ENCODE measurements at places on chromosomes 5 and 9.
A peak's percentile ranks its signal among the peaks of the same experiment; 100 is the strongest.

DNA sequence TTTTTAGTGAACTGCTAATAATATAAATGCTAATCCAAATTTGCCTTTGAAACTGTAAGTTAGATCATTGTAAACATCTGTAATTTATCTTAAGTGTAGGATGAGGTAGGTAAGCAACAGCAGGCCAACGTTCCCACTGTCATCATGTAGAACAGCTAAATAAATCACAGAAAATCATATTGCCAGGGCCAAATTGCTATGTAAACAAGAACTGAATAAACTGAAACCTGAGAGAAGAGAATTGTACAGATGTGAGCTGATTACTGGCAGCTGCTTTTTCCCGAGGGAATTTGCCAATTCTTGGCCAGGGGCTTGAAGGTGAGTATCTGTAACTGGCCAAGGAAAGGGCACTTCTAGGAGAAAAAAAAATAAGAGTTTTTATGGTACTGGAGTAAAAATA lies 97.6 kb downstream of the CDH10 start:
- DNase-seq: no peak

DNA sequence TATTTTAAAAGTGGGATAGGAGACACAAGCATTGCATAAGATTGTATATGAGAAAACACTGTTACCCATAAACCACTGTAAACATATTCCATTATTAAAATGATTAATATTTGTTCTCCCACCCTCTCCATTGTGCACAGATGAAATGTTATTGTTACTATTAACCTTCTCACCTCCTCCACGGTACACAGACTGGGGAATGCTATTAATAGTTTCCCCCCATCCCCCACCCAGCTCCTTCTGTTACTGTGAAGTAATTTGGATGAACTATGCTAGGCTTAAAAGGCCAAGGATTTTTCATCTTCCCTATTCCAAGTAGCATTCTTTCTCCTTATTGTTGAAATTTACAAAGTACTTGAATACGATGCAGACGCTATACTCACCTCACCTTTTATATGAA lies 91.4 kb downstream of the JAKMIP2 start:
- no peak for DNase-seq

- DNase-seq: no peak
These were observed 3.4 kb downstream of the KIAA1958 start for GRCh38 chr9:112489876-112490666.

DNA sequence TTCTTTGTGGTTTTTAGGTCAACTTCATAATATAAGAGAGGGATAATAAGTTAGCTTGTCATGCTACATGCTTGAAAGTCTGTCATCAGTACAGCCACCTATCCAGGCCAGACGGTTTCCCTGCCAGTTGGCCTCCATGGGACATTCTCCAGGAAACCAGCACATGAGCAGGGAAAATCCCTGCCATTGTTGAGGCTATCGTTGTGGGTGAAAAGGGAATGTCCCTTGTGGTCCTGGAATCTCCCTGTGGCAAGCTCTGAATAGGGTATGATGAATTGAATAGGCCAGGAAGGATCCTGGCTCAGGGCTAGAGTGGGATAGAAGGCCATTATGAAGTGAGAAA lies 12.3 kb downstream of the F2RL1 start:
- DNase-seq: peak; percentile 16

- no peak for DNase-seq
These were observed 171.7 kb downstream of the ZNF608 start for GRCh38 chr5:124574521-124575436.

- no peak for DNase-seq
These were observed 605.4 kb upstream of the CLINT1 start for GRCh38 chr5:158464383-158464782.

DNA sequence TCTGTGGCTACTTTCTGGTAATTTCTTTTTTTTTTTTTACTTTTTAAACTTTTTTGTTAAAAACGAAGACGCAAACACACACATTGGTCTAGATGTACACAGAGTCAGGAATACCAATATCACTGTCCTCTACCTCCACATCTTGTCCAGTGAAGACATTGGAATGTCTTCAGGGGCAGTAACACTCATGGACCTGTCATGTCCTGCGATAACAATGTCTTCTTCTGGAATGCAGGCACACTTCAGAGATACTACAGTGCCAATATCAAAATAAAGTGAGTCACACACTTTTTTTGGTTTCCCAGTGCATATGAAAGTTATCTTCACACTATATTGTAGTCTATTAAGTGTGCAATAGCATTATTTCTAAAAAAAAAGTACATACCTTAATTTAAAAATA lies 175.9 kb downstream of the ARRDC3 start:
- no peak for DNase-seq

DNA sequence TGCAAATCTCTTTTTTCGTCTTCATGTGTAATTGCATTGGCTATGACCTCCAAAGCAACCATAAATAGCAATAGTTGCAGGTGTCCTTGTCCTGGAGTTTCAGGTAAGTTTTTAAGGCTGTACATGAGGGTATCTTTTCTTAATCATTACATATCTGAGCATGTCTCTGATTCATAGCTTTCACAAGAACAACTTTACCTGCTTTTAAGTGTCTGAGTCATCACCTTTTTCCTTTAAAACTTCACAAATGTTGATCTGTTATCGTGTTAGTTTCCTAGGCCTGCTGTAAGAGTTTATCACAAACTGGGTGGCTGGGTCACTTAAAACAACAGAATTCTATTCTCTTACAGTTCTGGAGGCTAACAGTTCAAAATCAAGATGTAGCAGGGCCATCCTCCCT lies 13.8 kb downstream of the GARNL3 start:
- DNase-seq: no peak

GRCh38 chr5:131223751-131224386 lies 40.0 kb upstream of the CDC42SE2 start:
- DNase-seq: no peak

- no peak for DNase-seq
These were observed 286.0 kb upstream of the FBXL7 start for GRCh38 chr5:15214010-15214409.

- no peak for DNase-seq
These were observed 9.0 kb upstream of the QSOX2 start for GRCh38 chr9:136254381-136255165.

DNA sequence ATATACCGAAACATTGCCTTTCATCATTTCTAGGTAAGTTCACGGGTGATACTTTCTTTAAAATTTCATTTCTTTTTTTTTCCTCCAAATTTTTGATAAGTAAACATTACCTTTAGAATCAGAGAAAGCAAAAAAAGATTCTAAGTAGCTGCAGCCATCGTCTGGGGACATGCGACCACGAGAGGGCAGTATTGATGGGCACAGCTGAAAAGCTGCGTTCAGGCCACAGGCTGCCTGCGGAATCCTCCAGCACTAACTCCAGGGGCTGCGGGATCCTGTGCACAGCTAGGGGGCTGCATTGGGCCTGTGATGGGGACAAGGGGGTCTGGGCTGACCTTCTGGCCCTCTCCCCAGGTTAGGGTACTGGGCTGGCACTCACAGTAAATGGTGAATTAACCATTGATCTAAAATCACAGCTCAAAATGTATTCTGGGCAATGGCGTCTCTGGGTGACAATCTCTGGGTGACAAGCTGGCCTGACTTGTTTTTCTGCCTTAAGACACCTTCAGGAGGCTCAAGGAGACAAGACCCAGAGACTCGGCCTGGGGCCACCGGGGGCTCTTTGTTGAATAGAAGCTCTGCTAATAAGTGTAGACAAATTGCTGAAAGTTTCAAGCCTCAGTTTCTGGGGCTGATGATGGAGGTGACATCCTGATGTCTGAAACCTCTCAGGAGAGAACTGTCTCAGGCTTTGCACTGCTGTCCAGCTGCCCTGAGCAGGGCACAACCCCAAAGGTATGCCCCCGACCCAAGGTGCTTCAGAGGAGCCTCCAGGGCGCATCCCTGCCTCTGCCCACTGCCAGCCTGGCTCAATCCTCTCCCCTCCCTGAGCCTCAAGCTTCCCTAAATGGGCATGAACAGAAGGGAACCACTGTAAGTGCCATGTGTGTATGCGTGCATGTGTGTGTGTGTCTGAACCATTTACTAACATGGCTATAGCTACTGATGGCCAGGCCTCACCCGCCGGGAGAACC lies 44.3 kb upstream of the SARDH start:
- peak; percentile 83 for DNase-seq
